CMK (cell line): ENCODE measurements at places on chromosomes 6 and 20.

GRCh38 chr6:63316113-63316512, 3.7 kb downstream of the LGSN start:
- no peak for DNase-seq

DNA sequence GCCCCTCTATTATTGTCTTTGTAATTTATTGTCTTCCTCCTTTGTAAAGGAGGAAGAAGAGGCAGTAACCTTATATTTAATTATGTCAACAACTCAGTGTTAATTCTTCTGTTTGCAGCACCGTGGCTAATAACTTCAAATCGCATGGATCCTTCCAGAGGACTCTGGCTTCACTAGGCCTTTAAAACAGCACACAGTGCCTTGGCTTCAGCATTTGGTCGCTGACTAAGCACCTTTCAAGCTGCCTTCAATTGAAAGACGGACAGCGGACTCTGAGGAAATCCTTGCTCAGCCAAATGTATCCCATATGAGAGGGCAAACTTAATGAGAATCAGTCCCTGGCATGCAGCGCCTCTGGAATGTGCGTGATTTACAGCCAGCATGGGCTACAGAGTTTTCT, 64.2 kb downstream of the SGK1 start:
- DNase-seq: no peak

DNA sequence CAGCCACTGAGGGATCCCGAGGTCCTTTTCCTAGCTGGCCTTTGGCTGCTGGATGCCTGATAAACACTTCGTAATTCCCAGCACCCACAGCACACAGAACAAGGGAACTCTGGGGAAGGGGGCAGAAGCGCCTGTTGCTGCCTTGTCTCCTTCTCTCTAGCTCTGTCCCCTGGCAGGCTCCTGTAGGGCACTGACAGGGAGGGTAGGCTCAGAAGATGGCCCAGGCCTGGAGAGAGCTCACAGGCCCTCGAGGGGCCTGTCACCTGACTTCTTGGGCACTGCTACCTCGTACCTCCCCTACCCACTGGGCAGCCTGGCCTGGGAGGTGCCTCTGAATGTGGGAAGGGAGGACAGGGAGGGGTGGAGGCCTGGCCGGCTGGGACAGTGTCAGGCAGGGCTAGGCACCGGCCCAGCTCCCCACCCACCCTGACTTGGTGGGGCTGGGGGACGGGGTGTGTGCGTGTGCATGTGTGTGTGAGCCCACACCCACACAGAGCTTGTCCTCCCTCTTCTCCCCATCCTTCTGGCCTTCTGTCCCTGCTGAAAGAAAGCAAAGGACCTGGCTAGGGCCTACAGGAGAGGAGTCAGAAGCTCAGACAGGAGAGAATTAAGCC, 18.1 kb downstream of the C6orf132 start:
- DNase-seq: no peak

- no peak for DNase-seq
These were observed 6.6 kb downstream of the TRAM2 start for GRCh38 chr6:52570291-52570700.

DNA sequence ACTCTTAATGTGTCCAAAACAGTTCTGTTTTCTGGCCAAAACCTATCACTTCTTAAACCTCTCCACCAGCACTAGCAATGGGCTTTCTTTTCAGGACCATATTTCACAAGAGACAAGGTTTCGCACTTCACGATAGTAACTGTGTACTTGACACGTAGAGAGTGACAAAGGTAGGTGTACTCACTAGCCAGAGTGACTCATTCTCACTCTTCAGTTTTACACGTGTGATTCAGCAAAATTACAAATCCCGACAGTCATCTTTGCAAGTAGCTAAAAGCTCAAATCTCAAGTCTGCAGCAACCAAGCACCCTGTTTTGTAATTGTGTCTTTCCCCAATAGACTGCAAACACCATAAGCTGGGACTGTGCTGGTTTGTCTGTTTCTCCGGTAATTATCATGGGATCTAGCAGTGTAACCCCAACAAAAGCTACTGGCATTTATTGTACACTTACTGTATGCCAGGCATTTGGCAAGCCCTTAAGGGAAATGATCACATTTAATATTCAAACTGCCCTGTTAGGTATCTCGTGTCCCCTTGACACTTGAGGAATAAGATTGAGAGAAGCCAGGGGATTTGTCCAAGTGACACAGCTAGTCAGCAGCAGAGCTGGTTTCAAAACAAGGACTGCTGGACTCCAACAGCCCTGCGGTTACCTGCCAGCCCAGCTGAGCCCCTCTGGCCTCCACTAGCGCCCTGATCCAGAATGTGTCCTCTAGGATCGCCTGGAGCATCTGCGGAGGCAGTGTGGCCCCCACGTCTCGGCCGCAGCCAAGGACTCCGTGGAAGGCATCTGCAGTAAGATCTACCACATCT, 9.9 kb downstream of the PCIF1 start:
- no peak for DNase-seq

DNA sequence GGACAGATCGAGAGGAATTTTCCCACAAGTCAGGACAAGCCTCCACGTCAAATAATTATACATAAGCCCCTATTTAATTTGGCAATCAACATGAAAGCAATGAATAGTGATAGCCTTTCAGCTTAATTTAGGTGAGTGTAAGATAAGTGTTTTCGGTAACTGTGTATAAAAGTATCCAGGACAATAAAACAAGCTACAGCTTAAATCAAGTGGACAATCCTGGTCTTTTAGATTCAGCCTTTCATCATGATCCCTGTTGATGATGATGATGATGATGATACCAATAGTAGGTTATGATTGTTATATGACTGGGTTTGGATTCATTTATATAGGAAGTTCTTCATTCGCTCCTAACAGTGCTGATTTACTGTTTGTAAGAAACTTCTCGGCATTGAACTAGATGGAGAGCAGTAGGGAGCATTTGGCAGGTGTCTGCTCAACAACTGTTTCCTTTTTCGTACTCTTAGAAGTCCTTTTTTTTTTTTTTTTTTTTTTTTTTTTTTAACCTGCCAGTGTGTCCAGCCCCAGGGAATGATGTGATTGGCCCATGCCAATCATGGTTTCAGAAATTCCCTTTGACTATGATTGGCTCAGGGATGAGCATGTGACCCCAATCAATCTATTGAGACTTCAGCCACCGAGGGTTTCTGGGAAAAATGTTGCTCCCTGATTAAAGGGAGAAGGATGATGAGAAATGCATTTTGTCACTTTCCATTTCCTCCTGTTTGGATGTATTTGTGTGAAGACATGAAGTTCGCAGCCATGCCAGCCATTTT, 11.3 kb upstream of the RNF182 start:
- DNase-seq: no peak

- no peak for DNase-seq
These were observed 492 bp upstream of the RNF39 start for GRCh38 chr6:30075790-30076732.

DNA sequence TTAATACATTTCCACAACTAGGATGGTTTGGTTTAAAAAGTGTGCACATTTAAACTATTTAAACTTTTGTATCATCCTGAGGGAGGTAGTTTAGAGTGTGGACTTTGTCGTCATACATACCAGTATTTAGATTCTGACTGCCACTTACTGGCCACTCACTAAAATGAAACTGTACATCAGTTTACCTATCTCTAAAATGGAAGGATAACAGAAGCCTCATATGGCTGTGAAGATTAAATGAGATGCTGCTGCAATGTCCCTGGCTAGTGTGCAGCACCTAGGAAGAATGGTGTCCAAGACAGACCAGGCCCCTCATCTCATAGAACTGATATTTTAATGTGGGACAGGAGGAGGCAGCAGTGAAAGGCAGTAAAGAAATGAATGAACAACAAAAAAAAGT, 12.0 kb upstream of the PKIG start:
- no peak for DNase-seq

- DNase-seq: no peak
These were observed 105.3 kb upstream of the SUPT3H start for GRCh38 chr6:45483021-45483420.

DNA sequence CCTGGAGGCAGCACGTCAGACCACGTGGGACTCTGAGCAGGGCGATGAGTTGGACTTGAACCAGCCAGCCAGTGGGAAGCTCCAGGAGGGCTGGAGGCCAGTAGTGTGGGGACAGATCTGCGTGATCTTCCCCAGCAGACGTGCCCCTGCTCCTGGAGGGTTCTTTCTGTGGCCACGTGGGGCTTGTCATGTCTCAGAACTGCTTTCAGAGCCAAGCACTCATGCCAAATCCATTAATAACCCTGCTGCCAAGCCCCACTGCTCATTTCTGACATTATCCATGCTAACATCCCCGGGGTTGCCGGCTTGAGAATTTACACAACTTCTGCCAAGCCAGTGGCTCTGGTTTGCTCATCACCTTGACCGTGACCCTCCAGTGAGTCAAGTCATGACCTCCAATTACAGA, 38.3 kb downstream of the SIRPA start:
- no peak for DNase-seq

DNA sequence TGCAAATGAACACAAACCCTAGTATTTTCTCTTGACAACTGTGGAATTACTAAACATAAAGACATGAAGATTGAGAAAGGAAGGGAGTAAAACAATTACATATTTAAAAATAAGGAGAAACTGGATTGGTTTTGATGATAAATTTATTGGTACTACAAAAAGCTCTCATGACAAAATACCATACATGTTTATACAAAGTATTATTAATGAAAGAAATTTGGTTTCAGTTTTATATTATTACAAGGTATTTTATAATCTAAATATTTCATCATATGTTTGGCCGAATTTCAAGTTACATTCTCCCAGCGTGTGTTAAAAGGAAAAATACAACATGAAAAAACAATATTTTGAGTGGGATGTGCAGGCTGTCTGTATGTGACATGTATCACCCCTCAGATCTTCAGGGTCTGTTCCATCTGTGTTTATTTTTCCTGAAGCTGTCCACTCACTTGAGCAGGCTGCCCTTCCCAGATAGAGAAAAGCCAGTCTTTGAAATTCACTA, 568.4 kb downstream of the NKAIN2 start:
- no peak for DNase-seq

- DNase-seq: no peak
These were observed 153.8 kb downstream of the CEBPB start for GRCh38 chr20:50344232-50345071.

GRCh38 chr6:143965503-143966171, 42.4 kb downstream of the PLAGL1 start:
- DNase-seq: peak; percentile 38

GRCh38 chr6:6815732-6816131, 227.2 kb downstream of the LY86 start:
- no peak for DNase-seq

DNA sequence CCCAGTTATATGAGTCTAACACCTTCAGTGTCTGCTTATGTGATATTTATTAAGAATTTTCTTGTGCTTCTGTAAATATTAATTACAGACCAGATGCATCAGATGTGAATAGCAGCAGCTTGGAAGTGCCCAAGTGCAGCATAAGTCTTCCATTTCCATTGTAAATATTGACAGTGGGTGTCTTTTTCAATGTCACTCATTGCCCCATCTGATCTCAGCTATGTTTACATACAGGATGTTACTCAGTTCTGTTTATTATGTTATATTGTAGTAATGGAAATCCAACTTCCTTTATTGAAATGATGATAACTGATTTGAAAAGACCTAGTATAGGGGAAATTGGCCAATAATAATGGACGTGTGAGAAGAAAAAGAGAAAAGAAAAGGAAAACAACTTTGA, 296.7 kb downstream of the SAMD5 start:
- DNase-seq: no peak

DNA sequence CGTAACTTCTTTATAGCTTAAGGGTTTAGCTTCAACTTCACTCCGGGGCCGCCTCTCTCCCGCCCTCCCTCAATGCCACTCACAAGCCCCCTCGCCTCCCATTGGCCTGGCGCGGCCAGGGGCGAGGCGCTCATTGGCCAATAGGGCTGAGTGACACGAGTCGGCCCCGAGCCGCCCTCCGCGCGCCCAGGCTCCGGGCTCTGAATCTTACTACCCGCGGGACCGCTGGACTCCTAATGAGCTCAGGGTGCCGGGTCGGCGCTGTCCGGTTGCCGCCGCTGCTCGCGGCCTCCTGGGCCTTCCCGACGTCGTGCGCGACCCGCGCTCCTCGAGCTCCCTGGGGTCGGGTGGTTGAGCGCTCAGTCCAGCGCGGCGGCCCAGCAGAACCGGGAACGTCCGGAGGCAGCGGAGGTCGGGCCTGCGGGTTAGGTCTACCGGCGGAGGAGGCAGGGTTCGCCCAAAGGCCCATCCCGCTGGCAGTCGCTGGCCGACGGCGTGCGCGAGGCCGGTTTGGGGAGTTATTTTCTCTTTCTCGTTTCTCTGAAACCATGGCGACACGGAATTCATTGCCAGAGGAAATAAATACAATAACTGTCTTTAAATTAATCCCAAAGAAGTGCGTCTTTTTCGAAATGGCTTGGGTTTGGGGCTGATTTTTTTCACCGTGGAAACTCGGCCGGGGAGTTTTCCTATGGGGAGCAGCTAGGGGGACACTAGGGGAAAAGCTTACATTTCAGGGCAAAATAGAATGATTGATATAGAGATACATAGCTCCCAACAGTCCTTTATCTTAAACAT, at the start of gene SIM1:
Gene SIM1, minus strand, starts transcription at position 19 of the 798 bp plus-strand sequence. CDS start 1,453 bp downstream, outside the sequence.
- DNase-seq: no peak

DNA sequence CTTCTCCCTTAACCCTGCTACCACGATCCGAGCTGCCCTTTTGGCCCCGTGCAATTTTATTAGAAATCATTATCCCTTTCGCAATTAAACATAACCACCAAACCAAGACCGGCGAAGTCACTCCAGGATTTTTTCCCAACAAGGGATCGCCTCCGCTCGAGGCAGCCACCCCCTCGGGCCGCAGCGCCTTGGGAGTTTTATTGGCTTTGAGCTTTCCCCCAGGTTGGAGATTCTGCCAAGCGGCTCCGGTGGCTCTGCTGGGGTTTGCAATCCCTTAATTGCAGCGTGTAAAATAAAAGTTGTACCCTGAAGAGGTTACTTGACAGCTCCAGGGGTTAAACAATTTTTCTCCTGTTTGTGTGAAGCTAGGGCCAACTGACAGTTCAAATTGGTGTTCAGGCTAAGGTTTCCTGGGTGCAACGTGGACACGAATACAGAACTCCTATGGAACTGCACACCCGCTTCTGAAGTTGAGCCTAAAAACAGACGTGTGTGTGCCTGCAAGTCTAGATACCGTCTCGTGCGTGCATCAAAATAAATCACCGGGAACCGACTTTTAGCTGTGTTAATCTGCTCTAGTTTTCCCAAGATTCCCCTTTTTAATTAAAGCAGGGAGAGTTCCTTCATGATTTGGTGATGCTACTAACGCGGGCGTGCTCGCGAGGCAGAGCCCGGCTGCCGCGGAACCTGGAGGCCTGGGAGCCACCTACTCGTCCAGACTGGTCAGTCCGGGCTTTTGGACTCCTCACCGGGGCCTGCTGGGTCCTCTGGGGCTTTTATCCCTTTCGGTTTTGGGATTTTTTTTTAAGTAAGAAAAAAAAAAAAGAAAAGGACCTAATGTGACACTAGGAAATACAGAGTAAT, 975 bp upstream of the TFAP2A start:
- DNase-seq: no peak
